ENCODE measurements at places on chromosomes 12 and 14.

DNA sequence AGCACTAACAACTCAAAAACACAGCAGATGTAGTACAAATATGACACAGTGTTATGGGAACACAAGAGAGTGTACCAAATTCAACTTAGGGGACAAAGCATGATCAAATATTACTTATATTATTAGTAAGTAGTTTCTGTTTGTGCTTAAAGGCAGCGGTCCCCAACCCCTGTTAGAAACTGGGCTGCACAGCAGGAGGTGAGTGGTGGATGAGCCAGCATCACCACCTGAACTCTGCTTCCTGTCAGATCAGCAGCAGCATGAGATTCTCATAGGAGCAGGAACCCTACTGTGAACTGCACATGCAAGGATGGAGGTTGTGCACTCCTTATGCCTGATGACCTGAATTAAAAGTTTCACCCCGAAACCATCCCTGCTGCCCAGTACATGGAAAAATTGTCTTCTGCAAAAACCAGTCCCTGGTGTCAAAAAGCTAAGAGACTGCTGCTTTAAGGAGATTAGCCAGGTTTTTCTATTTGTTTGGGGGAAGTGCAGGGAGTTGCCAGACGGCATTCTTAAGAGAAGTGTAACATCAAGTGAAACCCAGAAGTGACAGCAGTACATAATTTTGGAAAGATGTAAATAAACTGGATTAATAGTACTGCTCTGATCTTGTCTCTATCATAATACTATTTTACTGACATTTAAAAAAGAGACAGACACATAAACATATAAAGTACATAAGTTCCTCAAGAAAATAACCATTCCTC is 26.7 kb downstream of the GTF2A1 start:
- DNase-seq = no peak

DNA sequence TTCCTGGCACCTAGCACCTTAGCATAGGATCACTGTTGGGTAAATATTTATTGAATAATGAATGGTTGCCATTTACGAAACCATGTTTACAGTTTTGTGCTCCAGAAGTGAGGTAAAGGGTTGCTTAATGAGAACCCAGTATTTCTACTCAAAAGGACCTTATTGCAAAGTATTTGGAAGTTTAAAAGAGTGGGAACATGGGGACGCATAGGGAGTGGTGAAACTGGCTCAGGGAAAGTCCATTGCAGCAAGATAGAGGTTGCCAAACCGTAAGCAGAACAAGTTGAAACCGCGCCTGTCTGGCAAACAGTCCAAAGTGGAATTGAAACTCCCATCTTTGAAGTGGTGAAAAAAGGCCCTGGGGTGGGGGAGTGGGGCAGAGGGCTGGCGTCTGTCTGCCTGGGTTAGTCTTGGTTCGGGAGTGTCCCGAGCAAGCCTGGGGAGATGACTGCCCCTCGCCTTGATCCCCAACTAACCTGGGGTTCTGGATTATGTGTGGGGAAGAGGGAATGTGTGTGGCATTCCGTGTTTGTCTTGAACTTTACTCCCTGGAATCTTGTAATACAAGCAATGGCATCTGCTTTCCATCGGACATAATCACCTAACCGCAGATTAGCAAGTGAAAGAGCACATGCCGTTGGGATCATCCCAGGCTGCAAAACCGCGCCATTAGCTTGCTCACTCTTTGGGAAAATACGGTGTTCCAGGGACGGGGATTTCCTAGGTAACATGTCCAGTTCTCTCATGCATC is 7.2 kb downstream of the ALDH2 start:
- no peak for DNase-seq

DNA sequence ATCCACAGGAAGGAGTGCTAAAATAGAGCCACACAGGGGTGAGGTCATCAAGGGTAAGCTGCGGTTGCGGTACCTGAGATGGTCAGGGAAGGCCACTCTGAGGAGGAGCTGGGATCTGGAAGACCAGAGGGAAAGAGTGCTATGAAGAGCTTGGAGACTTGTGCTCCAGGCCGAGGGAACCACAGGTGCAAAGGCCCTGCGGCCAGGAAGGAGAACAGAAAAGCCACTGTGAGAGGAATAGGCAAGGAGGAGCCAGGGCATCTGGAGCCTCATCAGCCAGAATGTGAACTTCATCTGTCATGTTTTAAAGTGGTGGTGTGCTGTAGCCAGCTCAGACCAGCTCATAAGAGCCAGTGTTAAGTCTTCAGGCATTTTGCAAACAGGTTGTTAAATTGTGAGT is 5.5 kb upstream of the CCDC197 start:
- DNase-seq = no peak

DNA sequence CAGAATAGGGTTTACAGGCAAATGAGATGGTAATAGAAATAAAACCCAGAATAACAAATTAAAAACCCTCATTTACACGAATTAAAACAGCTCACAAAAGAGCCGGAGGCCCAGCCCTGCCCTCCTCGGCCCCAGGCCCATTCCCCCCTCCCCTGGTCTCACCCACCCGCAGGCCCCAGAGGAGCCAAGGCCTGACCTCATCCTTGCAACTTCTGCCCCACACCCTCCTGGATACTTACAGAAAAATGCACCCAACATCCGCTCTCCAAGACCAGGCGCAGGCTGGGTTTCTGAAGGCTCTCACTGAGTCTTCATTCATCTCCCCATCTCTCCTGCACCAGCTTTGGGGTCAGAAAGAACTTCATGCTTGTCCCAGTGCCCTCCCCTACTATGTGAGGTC is 16.2 kb upstream of the VSX2 start:
- DNase-seq = no peak

DNA sequence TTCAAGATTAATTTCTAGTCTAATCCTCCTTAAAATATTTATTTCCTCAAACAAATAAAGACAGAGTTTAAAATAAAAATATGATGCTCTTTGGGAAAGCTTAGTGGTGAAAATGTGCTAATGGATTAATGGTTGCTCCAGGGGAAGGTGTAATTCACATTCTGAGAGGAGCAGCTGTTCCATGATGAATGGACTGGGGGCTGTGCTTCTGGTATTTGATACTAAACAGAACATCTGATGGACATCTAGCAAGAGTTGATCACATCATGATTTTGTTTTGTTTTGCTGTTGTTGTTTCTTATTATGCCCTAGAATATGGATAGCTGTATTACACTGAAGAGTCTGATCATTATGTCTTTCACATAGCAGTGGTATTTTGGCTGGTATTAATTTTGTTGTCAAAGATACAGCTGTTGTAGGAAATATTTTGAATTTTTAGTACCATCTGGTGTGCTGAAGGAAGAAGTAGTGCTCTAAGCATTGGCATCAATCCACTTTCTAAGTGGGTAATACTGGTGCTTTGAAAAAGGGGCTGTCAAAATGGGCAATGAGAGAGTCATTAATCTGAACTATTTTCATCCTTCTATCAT is 296.4 kb downstream of the ADAMTS20 start:
- DNase-seq = no peak

- no peak for DNase-seq
Observed at GRCh38 chr12:130948136-130948535, 5.6 kb upstream of the ADGRD1 start.

- DNase-seq = no peak
Observed at GRCh38 chr14:86626530-86626929, 1096.6 kb downstream of the FLRT2 start.

GRCh38 chr12:116222358-116222757 is 55.1 kb downstream of the MED13L start:
- DNase-seq = peak; percentile 7

- DNase-seq = no peak
Observed at GRCh38 chr12:92478692-92479091, 224.1 kb upstream of the PLEKHG7 start.

GRCh38 chr14:70884595-70885342 is 22.5 kb upstream of the PCNX1 start:
- DNase-seq = no peak

DNA sequence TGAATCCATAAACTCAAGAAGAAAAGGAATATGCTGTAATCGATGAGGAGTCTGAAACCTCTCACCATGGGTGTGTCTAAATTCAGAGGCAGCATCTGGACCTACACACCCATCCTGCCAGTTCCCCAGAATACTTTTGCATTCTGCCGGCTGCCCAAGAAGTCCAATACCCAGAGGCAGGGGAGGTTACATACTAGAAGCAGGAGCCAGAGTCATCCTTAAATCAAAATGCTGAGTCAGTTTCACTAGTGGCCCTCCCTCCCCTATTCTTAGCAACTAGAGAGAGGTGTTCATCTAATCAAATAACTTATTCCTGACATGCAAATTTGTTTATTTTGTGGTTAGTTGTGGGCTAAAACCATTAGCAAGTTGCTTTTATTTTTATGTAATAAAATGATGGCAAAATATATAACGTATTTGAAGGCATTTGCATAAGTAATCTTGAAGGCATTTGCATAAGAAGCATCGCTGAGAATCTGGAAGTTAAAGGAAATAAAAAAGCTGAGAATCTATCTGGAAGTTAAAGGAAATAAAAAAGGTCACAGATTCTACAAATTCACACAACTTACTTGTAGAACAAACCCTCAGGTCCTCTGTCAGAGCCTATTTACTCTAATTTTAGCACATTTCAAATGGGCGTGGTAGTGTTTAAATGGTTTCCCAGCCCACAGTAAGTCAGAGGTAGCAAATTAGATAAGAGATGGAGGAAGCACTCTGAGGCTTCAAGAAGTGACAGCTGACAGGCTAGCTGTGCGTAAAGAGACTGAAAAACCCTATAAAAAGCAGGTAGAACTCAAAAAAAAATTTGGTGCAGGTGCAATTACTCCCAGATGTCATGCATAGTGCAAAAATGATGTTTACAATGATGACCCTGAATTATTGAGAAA is 7.8 kb downstream of the BHLHE41 start:
- no peak for DNase-seq

DNA sequence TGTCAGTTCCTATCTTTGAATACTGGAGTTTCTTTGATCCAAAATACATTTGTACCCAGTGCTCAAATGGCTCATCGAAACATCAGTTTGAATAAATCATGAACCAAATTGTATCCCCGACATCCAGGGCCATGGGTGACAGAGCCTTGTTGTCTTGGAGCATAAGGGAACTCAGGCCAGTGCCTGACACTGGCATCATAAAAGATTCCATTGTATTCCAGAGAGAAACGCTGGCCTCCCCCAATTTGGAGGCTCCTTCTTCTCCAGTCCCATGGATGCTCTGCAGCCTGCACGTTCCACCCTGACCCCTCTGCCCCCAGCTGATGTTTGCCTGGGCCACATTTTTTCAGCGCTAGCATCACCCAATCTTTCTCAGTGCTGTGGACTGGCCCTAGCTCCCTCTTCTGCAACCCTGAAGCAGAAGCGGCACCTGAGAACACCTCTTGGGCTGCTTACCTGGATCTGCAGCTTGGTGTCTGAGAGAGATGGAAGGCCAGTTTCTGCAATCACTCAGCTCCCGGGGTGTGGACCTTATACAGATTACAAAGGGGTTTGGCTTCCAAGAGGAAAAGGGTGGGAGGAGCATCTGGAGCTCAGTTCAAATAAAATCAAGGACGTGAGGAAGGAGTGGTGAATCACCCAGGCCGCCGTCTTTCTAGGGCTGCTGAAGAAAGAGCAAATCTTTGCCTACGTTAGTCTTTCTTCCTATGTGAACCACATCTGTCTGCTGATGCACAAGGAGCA is at the start of gene RNASE1:
RNASE1 (minus strand) TSS at position 504 of the 744 bp plus-strand sequence. CDS start 776 bp downstream, outside the sequence.
- no peak for DNase-seq

DNA sequence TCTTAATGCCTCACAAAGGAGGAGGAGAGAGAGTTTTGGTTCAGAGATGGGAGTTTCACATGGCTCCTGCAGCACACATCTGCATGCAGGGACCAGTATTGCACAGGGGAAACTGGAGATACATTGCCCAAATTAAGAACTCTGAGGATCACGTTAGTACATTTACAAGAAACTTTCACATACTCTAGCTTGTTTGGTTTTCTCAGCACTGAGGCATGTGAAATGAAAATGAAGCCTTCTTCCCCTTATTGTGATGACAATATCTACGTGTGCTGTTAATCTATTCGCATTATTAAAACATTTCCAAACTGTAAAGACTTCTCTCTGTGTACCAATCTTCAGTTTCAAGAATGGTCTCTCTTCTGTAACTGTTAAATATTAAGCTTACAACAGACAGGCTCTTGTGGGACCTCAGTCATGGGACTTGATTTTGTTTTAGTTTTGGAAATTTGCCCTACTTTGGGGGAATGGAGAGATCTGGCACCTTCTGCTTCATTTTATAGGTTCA is 124.7 kb downstream of the DAAM1 start:
- no peak for DNase-seq

DNA sequence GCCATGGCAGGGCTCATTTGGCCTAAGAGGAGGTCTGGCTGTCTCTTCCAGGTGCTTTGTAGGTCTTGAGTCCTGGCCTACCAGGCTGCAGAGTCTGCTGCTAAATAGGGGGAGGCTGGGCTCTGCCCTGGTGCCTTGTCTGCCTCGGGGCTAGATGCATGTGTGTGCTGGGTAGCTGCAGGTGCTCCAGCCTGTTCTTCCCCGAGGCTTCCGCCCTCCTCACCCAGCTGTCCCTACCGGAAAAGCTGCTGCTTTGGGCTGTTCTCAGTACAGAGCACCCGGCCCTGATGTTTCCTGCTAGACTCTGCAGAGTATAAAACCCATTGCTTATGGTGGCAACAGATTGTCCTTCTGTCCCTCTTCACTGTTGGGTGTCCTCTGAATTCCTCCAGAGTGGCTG is 37.7 kb downstream of the RAB35 start:
- no peak for DNase-seq

DNA sequence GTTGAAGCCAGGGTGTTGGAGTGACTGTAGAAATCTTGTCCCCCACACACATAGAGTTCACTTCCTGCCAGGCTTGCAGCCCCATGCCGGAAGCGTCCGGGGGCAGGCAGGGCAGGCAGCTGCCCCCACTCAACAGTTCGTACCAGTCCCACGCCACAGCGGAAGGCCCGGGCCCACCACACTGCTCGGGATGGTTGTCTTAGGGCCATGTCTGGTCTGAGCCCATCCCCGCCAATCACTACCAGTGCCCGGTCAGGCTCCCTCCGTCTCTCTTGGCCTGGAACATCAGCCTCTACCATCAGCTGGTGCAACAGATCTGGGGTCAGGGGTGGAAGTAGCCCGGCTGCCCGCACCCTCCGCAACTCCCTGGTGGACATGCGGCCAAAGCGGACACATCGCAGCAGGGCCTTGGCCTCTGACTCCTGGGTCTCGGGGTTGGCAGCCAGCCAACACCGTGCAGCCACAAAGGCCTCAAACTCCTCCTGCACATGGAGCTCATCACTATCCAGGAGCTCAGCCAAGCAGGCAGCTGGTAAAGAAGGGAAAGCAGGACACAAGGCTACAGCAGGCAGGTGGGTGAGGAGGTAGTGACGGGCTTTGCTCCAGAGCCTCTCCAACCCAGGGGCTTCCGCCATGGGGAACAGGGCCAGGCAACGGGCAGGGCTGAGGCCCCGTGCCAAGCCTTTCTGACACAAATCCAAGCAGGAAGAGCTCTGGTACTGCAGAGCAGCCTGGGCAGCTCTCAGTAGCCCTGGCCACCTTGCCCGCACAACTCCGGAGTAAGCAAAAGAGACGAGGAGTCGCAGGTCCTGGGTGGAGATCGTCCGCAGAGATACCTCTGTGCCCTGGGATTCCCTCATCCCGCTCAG is 5.9 kb downstream of the KLHL33 start:
- DNase-seq = no peak

DNA sequence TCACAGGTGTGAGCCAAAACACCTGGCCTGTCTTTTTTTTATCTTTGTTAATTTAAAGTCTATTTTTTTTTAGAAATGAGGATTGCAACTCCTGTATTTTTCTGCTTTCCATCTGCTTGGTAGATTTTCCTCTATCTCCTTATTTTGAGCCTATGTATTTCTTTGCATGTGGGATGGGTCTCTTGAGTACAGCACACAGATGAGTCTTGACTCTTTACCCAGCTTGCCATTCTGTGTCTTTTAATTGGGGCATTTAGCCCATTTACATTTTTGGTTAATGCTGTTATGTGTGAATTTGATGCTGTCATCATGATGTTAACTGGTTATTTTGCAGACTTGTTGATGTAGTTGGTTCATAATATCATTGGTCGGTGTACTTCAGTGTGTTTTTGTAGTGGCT is 317.4 kb downstream of the IPO8 start:
- no peak for DNase-seq

All from stimulated activated CD4-positive, alpha-beta T cell treated with anti-CD3 and anti-CD28 coated beads, TNF-alpha, amount 100 ng/mL, for 4 hours (primary cell).